ENCODE measurements at places on chromosomes 6 and 20.

DNA sequence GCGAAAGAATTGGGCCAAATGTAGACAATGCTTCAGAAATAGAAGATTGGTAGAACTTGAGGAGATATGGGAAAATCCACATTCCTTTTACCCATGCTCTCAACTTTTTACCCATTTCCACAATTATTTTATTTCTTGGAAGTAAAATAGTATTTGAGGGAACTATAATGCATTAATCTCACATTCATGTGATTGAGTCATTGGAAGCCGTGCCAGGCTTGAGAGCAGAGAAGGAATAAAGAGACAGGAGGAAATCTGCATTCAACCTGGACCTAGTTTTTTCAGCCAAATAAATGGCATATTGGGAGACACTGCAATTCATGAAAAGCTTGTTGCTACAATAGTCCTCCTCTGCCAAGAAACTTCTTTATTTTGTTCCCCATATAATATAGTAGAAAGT lies 2.8 kb upstream of the NUP153 start:
- no peak for DNase-seq

DNA sequence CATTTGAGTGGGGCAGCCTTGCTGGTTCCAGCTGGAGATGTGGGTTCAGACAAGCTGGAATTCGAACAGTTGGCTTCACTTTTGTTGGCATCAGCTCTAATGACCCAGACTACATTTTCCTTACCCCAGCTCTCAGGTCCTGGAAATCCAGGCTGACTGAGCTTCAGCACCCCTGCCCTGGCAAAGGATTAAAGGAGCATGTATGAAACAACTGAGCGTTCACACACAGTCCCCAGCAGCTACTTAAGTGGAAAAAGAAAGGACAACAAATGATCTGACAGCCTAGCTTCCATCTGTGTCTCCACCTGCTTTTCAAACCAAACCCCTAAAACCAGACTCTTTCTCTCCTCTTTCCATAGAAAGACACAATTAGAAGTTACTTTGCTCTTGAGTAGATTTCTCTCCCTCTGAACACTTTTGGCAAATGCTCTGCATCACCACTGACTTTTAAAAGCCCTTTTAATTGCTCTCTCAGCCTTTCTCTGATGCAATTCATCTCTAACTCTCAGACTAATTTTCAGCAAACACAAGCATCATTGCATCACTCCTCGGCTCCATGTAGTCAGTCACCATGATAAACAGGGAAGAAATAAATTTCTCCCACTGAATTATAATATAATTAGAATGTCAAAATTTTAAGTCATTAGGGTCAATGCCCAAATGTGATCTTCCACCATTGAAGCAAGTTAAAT lies 28.1 kb downstream of the ROS1 start:
- DNase-seq: no peak

- no peak for DNase-seq
Observed at GRCh38 chr6:41604006-41604405, 34.3 kb upstream of the MDFI start.

DNA sequence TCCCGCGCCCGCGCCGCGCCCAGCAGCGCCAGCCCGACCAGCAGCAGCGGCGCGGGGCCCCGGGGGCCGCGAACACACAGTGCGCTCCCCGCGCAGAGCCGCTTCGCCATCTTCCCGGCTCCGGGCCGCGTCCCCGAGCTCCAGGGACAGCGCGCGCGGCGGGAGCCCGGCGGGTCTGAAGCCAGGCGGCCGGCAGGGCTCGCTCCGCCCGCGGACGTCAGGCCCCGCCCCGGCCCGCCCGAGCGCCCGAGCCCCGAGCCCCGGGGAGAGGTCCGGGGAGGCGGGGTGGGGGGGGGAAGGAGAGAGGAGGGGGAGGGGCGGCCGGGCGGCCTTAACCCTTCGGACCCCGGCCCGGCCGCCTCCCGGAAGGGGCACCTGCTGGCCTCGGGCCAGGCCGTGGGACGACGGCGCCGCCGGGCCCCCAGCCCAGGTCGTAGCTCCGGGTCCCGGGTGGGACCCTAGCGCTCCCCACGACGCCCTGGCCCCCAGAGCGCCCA lies at the start of gene LAMA5:
Gene LAMA5, minus strand, starts transcription at position 177 of the 497 bp plus-strand sequence. Its CDS starts 67 bp downstream, at position 110.
- DNase-seq: peak; percentile 55

- no peak for DNase-seq
Observed at GRCh38 chr20:21202259-21202658, 76.4 kb downstream of the KIZ start.

DNA sequence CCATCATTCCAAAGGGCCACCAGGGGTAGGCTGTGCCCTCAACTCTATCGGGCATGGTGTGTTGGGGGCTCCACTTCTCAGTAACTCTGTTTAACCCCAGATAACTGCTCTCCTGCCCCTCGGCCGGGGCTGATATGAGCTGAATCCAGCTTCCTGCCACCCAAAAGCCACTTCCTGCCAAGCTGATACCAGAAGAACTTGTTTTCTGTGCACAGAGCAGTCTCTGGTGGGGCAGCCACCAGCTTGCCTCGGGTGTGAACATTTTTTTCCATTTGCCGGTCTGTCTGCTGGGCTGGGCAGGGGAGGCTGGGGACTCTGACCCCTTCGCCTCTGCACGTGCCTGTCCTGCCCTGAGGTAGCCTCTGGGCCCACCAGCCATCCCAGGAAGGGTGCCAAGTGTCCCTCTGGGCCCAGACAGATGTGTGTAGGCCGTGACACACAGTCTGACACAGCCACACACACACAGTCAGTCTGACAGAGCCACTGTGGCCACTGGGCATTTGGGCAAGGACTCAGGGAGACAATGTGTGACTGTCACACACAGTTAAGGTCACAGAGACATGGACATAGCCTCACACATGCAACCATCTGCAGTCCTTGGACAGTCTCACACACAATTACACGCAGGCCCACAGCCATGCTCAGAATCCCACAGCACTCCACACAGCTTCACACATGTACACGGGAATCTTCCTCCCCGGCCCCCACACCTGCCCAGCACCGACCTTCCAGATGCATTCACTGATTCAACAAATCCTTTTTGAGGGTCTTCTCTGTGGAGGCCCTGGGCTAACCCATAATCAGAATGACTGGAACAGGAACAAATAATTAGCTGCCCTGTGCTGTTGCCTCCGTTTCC lies 45.1 kb downstream of the NOL4L start:
- DNase-seq: no peak

DNA sequence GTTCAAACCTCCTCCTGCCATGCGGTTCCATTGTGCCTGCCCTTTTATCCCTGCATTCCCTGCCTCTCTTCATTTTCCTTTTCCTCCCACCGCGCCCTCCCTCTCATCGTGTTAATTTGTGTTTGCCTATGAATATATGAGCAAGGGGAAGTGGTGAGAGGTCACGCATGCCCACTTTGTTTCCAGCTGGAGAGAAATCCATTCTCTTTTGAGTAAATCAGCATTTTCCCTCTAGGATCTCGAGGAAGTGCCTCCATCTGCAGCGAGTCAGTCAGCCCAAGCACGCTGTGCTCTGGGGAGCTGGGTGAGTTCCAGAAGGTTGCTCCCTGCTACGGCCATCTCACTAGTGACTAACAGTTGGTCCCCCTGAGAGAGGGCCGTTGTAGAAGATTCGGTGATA lies 42.9 kb downstream of the CDH26 start:
- DNase-seq: peak; percentile 70

- no peak for DNase-seq
Observed at GRCh38 chr20:49426873-49427272, 55.6 kb downstream of the KCNB1 start.

DNA sequence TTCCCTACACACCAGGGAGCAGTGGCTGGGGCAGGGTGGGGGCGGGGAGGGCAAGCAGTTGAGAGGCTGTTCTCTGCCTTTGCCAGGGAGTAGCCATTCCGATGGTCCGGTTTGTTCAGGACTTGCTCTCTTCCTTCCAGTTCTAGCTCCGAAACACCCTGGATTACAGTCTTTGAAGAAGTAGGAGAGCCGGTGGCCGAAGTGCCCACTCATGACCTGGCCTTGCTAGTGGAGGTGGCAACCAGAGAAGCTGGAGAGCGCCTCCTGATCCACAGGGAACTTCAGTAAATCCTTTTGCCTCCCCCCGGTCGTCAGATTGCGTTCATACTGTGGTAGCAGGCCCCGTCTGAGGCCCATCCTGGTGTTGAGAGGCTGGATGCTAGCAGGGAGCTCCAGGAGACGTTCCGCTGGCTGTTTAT lies 92.8 kb downstream of the ARID1B start:
- DNase-seq: no peak

DNA sequence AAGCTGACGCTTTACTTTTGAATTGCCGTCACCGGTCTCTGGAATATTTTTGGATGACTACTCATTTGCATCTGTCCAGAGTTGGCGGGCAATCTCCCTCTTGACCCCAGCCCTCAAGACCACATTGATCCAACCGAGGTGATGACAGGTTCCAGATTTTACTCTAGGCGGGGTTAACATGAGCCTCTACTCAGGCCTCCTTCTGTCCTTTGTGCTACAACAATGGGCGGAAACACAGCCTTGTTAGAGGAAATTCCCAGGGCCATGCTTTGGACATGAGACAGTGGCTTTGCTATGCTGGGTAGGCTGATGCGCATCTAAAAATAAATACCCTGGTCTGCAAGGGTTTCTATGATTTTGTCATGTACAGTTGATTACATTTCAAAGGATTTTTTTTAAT lies 27.0 kb upstream of the ADGRF5 start:
- DNase-seq: no peak

DNA sequence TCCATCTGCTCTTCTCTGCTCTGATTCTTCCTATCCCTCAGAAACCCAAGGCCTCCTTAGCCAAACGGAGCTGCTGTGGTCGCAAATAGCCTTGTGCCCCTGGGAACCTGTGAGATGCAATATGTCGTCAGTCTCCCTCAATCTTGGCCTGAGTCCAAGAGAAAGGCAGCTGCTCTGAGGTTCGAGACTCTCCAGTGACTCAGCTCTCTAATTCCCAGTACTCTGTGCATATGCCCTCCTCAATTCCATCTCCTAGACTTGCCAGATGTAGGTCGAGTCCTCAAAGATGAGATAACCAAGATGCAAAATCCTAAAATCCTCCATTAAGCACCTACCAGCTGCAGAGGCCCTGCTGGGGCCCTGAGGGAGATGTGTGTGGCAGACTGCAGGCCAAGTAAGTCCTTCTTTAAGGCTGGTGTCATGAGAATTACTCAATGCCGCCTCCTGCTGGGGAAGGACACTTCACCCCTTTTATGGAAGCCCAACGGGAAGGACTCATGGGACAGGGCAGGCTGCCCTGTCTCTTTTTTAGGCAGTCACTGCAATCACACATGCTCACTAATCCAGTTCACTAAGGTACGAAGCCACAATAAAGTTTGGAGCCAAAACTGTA lies 28.5 kb downstream of the C6orf15 start:
- DNase-seq: no peak

- DNase-seq: no peak
Observed at GRCh38 chr6:113505084-113505699, 352.0 kb upstream of the MARCKS start.

- DNase-seq: no peak
Observed at GRCh38 chr6:120816794-120817193, 517.5 kb downstream of the TBC1D32 start.

DNA sequence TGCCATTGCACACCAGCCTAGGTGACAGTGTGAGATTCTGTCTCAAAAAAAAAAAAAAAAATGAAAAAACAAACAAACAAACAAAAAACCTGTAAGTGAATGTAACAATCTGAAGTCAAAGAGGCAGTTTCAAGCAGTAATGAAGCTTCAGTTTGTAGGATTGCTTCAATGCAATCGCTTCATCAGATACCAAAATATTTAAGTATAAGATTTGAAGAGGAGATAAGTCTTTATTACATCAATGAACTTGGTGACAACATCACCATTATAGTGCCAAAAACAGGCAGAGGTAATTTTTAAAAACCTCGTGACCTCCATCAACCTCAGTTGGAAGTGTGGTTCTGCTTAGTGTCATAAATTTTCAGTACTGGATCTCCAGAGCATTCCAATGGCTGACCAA lies 74.7 kb downstream of the MYLK4 start:
- DNase-seq: no peak

GRCh38 chr20:37999526-38000263 lies 33.6 kb downstream of the TTI1 start:
- no peak for DNase-seq

- no peak for DNase-seq
Observed at GRCh38 chr6:73371984-73372383, 2.3 kb upstream of the OOEP start.

DNA sequence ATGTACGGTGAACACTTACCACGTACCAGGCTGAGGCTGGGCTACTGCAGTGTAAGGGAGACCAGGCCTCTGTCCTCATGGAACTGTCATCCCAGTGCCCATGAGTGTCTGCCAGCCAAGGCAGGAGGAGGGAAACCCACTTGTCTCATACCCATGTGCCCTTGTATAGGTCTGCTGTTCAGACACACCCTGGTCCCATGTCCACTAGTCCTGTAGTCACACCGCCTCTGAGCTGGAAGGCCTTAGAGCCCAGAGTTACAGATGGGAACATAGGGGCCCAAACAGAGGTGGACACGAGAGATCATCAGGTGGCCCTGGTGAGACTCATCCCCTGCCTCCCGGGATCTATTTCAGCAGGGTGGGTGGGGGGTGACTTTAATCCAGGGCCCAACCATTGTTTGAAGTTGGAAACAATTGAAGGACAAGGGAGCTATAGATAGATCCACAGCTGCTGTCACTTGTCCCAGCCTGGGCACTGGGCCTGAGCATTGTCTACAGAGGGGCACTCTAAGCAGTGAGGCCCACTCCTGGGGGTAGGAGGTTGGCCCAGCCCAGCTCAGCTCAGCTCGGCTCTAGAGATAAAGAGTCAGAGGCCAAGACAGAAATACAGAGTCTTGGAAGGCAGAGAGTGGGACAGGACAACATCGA lies 14.6 kb downstream of the MYH7B start:
- no peak for DNase-seq

- DNase-seq: peak; percentile 92
Observed at GRCh38 chr6:1856381-1856780, 246.7 kb downstream of the FOXC1 start.

DNA sequence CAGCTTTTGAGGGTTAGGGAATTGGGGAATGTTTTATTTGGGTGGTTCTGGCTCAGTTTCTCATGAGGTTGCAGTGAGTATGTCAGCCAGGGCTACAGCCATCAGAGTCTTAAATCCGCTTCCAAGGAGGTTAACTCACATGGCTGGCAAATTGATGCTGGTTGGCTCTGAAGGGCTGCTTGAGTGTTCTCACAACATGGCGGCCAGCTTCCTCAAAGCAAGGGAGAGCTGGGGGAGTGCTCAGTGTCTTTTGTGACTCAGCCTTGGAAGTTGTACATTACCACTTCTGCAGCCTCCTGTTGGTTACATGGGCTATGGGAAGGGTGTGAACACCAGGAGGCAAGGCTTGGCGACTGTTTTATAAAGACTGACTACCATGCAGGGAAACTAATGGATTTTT lies 17.8 kb upstream of the PPP1R3G start:
- no peak for DNase-seq
